ENCODE measurements at places on chromosomes 2 and 18.

- DNase-seq, result no peak
Measured at GRCh38 chr2:159616286-159616701, at the start of gene BAZ2B. Gene BAZ2B (minus strand): TSS chr2:159616548. CDS start chr2:159478719, 137,829 bp downstream.

DNA sequence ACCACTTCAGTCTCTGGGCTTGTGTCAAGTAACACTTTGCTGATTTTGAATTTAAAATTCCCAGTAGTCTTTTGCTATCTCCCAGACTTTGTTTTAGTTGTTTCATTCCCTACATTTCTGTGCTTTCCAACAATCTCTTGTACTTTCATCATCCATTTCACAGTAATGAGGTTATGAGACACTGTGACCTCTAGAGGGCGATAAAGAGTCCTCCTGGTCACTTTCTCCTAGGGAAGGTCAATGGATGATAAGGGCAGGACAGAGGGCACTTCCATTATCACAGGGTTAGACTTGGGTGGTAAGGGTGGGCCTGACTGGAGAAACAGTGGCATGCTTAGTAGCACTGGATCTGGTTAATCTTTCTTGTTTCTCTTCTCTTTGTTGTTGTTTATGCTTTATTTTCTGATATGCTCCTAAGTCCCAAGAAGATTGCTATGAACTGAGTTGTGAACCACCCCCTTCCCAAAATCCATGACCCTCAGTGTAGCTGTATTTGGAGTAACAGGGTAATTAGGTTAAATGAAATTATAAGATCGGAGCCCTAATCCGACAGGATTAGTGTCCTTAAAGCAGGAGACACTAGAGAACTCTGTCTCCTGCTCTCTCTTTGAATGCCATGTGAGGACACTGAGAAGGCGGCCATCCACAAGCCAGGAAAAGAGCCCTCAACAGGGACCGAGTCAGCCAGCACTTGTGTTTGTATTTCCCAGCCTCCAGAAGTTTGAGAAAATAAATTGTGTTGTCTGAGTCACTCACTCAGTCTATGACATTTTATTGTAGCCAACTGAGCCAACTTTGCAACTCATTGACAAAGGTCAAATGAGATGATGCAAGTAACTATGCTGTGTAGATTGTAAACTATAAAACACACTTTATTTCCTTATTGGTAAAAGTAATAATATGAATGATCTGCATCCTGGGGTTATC is 779.2 kb downstream of the CNTNAP5 start:
- DNase-seq, result no peak

DNA sequence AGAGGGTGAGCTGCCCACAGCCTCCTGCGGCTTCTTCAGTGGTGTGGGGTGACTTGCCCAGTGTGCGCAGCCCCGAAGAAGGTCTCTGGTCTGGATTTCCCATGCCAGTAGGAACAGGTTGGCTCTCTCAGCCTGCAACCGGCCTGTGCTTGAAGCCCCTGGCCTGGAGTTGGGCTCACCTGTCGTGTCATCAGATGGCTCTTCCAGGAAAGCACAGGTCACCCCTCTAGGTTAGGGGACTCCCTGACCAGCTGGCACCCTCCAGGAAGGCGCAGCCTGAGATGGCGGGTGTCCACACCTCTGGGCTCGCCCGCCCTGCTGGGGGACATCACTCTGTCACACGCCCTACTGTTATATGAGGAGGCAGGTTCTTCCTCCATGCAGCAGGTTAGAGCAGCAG is 179.8 kb downstream of the SEPTIN10 start:
- DNase-seq, result no peak

DNA sequence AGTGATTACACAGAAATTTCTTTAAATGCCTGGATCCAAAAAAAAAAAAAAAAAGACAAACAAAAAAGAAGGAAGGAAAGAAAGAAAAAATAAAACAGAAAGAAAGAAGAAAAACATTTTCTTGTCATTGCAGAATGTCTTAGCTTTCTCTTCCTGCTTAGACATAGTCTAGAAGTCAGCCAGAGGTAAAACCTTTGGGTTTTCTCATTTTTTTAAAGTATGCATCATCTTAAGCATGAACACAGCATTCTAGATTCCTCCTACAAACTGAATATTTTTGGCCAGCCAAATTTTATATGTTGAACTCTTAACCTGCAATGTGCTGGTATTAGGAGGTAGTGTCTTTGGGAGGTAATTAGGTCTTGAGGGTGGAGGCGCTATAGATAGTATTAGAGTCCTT is 243.9 kb downstream of the TRIB2 start:
- no peak for DNase-seq

- DNase-seq, result no peak
Measured at GRCh38 chr2:95036596-95037383, 11.3 kb downstream of the MAL start.

- DNase-seq, result no peak
Measured at GRCh38 chr18:63451799-63452660, 24.7 kb upstream of the SERPINB5 start.

- no peak for DNase-seq
Measured at GRCh38 chr2:196200557-196200956, 29.2 kb upstream of the STK17B start.

- no peak for DNase-seq
Measured at GRCh38 chr2:58708565-58708964, 467.4 kb upstream of the FANCL start.

GRCh38 chr2:26573241-26573925 is 67.8 kb downstream of the CIB4 start:
- DNase-seq, result no peak

DNA sequence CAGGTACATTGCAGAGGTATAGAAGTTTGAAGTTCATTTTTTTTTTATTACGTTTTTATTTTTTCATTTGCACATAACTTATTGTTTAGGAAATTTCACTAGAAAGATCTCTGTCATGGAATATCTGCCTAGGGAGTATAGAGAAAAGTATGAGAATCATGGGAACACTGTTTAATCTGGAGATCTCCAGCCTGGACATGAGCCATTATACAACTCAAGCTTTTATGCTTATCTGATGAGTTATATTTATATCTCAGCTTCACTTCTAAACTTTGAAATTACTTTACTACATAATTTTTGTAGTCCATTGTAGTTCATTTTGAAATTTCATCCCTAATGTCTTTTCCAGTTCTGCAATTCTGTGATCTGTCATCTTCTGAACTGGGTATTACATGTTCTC is 515.6 kb downstream of the ERBB4 start:
- DNase-seq, result no peak

DNA sequence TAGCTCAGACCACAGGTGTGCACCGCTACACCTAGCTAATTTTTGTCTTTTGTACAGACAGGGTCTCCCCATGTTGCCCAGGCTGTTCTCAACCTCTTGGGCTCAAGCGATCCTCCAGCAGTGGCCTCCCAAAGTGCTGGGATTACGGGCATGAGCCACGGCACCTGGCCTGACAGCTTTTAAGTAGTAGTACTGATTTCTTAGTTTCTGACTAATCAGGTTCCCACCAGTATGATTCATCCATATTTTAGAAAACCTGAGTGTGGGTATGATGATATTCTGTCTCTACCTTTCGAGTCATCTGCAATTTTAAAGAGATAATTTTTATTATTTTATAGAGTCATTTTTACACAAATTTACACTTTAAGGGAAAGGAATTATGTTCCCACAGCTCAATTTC is 46.4 kb upstream of the GULP1 start:
- DNase-seq, result no peak

GRCh38 chr2:166424841-166425240 is 49.1 kb upstream of the SCN9A start:
- no peak for DNase-seq

DNA sequence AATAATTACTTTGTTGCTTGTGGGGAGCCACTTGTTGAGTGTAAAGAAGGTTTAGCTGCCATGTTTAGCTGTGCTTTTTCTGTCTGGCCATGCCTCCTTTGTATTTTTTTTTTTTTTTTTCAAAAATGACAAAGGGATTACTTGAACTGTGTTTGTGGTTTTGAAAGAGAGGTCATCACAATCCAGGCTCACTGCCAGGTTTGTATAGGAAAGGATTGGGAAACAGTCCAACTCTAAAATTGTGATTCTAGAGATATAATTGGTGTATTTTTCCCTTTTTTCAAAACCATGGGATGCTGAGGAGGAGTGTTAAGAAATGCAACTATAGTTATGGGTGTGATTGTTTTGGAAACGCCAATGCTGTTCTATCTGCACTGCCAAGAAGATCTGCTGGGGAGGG is 4.3 kb downstream of the ITPRIPL1 start:
- no peak for DNase-seq

DNA sequence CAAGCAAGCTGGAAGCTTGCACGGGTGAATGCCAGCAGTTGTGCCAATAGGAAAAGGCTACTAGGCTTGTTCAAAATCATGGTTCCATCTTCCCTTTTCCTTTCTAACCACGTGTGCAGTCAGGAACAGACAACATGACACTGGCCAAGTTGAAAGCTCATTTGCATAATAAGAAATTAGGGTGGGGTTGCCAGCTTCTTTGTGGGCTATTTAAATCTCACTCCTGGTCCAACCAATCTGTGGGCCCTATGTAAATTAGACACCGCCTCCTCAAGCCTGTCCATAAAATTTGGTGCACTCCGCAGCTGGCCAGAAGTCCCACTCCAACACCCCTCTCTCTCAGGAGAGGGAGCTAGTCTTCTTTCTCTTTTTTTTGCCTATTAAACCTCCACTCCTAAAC is 1948.4 kb upstream of the PIK3C3 start:
- no peak for DNase-seq

DNA sequence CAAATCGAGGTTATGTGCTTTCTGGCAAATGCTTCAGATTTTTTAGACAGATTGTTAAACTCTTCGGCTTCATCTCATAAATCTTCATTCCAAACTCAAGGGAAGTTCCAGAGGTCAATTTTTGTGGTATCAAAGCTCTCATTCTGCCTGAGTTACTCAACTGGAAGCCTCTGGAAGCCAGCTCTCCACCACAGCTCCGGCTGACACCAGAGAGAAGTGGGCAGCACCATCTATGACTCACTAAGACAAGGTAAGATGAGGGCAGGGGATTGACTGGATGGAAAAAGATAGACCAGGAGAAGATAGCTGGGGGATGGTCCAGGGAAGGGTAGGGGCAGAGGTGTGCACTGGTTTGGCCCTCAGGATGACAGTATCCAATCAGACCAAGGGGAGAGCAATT is 137.3 kb upstream of the HNRNPA3 start:
- DNase-seq, result no peak

GRCh38 chr2:144239306-144239705 is 280.6 kb downstream of the ZEB2 start:
- DNase-seq, result no peak

DNA sequence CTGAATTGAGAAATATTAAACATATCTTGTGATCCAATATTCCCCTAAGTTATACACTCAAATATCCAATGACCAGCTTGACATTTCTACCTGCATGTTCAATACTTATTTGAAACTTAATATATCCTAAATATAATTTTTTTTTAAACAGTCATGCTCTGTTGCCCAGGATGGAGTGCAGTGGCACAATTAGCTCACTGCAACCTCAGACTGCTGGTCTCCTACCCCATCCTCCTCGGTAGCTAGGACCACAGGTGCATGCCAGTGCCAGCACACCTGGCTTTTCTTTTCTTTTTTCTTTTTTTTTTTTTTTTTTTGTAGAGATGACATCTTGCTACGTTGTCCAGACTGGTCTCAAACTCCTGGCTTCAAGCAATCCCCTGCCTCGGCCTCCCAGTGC is 4.2 kb downstream of the KYNU start:
- DNase-seq, result no peak

- no peak for DNase-seq
Measured at GRCh38 chr18:60146220-60146960, 226.2 kb downstream of the MC4R start.

All from stimulated activated CD8-positive, alpha-beta memory T cell treated with anti-CD3 and anti-CD28 coated beads, Interleukin-4, amount 100 ng/mL, for 1 hour (primary cell).